Iris pigment epithelial cell (primary cell): ENCODE measurements at places on chromosomes 5 and 9.

DNA sequence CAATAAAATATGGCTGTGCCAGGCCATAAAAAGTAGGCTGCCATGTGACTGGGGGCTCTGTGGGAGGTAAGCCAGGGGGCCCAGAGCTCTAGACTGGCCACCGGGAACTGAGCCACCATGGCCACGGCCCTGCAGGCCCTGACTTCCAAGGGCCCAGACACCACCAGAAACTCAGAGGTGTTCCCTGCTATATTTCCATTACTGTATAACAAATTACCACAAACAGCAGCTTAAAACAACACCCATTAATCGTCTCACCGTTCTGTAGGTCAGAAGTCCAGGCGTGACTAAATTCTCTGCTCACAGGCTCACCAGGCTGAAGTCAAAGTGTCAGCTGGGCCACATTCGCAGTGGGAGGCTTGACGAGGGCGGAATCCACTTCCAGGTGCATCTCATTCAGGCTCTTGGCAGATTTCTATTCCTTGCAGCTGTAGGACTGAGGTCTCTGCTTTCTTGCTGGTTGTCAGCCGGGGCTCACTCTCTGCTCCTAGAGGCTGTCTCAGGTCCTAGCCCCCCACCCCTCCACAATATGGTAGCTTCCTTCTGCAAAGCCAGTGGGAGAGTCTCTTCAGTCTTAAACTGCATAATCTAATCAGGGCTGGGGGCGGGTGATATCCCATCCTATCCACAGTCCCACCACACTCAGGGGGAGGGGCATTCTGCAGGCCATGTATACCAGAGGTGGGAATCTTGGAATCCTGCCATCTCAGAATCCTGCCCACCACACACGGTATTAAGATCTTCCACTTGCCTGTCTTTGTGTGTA is 125.4 kb downstream of the C5orf15 start:
- no peak for DNase-seq

GRCh38 chr5:38104497-38105230 is 153.7 kb upstream of the EGFLAM start:
- DNase-seq: peak; percentile 39

GRCh38 chr9:129595311-129595741 is 25.6 kb downstream of the C9orf50 start:
- peak; percentile 33 for DNase-seq

- DNase-seq: no peak
These were observed 29.6 kb downstream of the NOTCH1 start for GRCh38 chr9:136516191-136516654.

- peak; percentile 52 for DNase-seq
These were observed 97.1 kb downstream of the ENTREP1 start for GRCh38 chr9:69421908-69422801.

DNA sequence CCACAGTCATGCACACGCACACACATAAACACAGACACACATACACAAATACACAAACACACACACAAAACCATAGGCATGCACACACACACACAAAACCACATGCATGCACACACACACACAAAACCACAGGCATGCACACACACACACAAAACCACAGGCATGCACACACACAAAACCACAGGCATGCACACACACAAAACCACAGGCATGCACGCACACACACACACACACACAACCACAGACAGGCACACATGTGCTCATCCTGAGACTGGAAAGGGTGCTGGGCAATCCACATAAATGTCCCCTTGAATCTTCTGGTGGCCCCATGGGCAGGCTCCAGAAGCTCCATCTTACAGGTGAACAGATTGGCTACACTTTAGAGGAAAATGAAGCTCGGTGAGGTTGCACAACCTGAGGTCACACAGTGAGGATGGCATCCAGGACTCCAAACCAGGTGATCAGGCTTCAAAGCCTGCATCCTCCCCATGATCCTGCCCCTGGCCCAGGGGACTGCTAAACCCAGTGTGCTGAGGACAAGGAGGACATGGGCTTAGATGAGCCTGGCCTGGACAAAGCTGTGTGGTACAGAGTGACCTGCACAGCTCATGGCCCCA is 144.8 kb downstream of the GADD45G start:
- no peak for DNase-seq
